NCI-H2081 treated with DMSO at 0.1 percent for 48 hours (cell line): ENCODE measurements at places on chromosomes 13 and 19.

- DNase-seq = no peak
Measured at GRCh38 chr19:43078311-43078710, 4.2 kb downstream of the PSG2 start.

GRCh38 chr19:58007285-58007684 is 4.7 kb upstream of the ZNF606 start:
- DNase-seq = no peak

GRCh38 chr19:38788478-38789243 is at the start of gene LGALS7B:
Gene LGALS7B, plus strand, starts transcription at chr19:38789200. Its CDS starts 27 bp downstream, at chr19:38789227.
- DNase-seq = no peak

- no peak for DNase-seq
Measured at GRCh38 chr13:95195146-95195545, 106.1 kb downstream of the ABCC4 start.

- no peak for DNase-seq
Measured at GRCh38 chr19:56838024-56838908, 2.3 kb downstream of the PEG3 start.

DNA sequence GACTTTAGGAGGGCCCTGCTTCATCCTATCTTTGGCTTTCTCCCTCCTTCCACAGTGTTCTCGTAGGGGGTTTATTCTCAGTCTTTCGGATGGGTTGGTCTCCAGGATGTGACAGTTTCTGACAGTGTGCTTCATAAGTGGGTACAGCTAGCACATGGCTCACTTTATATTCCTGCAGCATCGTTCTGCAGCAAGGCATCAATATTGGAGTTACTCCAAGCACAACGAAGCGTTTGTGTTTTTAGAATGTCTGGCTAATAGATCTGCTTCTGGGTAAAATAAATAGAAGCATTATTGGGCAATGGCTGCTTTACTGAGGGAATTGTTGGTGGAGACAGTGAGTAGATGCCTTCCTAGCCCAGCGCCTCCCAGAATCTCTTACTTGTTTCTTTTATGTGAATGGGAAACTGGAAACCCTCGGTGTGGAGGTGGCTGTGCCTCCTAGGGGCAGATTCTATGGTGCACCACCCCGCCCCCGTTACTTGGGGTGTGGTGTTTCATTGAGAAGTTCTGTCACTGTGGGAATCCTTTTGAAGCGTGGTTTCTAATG is 2.0 kb downstream of the FARP1 start:
- DNase-seq = no peak

DNA sequence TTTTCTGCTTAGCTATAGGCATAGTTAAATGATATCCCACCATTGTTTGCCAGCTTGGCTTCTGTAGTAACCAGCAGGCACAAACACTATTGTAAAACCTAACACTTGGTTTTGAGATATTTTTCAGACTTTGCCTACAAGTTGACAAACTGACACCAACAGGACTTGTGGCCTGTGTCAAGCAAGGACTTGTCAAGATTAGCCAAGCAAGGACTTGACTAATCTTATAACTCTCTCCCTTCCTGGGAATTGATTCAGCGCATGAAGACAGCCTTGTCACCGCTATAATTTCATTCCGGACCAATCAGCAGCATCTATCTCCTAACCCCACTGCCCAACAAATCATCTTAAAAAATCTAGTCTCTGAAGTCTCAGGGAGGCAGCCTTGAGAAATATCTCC is 72.7 kb upstream of the SLITRK1 start:
- no peak for DNase-seq

GRCh38 chr13:76036176-76036575 is 400.0 kb downstream of the LMO7 start:
- no peak for DNase-seq
